ENCODE measurements at places on chromosomes 2 and 18.

GRCh38 chr2:111924617-111925107 lies 26.3 kb downstream of the MERTK start:
- no peak overlapping the region for H3K27ac ChIP-seq
- no peaks in the 10 kb centered on the region for H3K4me1 ChIP-seq
- no peak for DNase-seq
- no peak overlapping the region for H3K4me3 ChIP-seq
- no peaks in the 10 kb centered on the region for H3K36me3 ChIP-seq

- no peak overlapping the region for H3K27ac ChIP-seq
- H3K4me3 ChIP-seq: no peak overlapping the region
- no peaks in the 10 kb centered on the region for H3K27me3 ChIP-seq
- DNase-seq: no peak
- H3K36me3 ChIP-seq: no peaks in the 10 kb centered on the region
Measured at GRCh38 chr2:64748561-64748960, 94.8 kb upstream of the SERTAD2 start.

DNA sequence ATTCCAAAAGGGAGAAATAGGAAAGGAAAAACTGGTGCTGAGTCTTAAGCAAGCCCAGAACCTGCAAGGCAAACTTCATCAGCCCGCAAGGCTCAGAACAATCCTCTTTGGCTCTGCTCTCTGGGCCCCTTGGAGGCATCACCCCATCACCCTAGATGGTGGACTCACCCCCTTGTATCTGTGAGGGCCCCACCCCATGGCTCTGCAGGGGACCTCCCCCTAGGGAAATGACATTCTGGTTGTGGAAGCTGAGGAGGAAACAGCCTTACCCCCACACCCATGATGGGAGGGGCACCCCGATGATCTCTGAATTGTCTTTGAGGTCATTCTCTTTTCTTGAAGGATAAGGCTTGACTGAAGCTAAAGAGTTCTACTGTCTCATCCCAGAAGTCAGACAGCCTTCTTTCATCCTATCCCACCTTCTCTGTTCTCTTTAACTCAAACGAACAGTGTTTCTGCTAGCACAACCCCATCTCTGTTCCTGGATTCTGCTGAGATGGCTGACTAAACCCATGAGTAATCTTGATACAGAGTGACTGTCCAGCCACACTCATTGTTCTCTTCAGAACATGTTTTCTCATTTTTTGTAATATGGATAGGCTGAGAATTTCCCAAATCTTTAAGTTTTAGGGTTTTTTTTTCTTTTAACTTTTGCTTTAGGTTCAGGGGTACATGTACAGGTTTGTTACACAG lies 492.1 kb upstream of the MYT1L start:
- no peak overlapping the region for H3K4me3 ChIP-seq
- no peak overlapping the region for H3K27ac ChIP-seq
- H3K36me3 ChIP-seq: no peaks in the 10 kb centered on the region
- no peaks in the 10 kb centered on the region for H3K27me3 ChIP-seq

- no peak overlapping the region for H3K27ac ChIP-seq
- no peak overlapping the region for H3K4me3 ChIP-seq
- DNase-seq: peak; percentile 50
Measured at GRCh38 chr2:212863185-212863588, 288.2 kb downstream of the IKZF2 start.

GRCh38 chr2:190584980-190585661 lies 50.6 kb upstream of the NEMP2 start:
- no peaks in the 10 kb centered on the region for H3K27me3 ChIP-seq
- H3K4me3 ChIP-seq: no peak overlapping the region
- no peak overlapping the region for H3K27ac ChIP-seq
- H3K4me1 ChIP-seq: no peaks in the 10 kb centered on the region
- no peaks in the 10 kb centered on the region for H3K36me3 ChIP-seq
- no peak for DNase-seq

GRCh38 chr2:238988105-238988504 lies 140.2 kb downstream of the TWIST2 start:
- H3K27ac ChIP-seq: no peak overlapping the region
- H3K27me3 ChIP-seq: no peaks in the 10 kb centered on the region
- no peaks in the 10 kb centered on the region for H3K36me3 ChIP-seq
- H3K4me1 ChIP-seq: no peaks in the 10 kb centered on the region
- DNase-seq: no peak

DNA sequence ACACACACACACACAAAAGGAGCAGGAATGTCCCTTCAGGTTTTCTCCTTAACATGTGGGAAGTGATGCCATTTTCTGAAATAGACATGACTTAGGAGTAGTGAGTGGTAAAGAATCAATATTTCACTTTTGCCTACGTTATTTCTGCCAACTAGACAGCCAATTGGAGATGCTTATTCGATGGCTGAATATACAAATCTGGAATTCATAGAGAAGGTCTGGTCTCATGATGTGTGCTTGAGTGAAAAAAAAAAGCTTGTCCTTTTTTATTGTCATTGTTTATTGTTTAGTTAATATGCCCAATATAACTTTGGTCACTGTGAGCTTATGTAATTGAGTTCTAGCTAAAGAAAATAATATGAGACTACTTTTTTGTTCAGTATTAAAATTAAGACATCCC lies 284.3 kb downstream of the GULP1 start:
- no peaks in the 10 kb centered on the region for H3K4me1 ChIP-seq
- no peak overlapping the region for H3K27ac ChIP-seq
- H3K4me3 ChIP-seq: no peak overlapping the region
- no peak for DNase-seq
- H3K27me3 ChIP-seq: no peaks in the 10 kb centered on the region
- no peaks in the 10 kb centered on the region for H3K36me3 ChIP-seq

GRCh38 chr2:64288321-64289193 lies 144.3 kb upstream of the PELI1 start:
- no peak overlapping the region for H3K27ac ChIP-seq
- H3K4me3 ChIP-seq: no peak overlapping the region
- peaks cover 5% of the 10 kb centered on the region for H3K4me1 ChIP-seq
- H3K36me3 ChIP-seq: no peaks in the 10 kb centered on the region
- H3K27me3 ChIP-seq: no peaks in the 10 kb centered on the region
- no peak for DNase-seq

- H3K27me3 ChIP-seq: no peaks in the 10 kb centered on the region
- no peak overlapping the region for H3K27ac ChIP-seq
- H3K36me3 ChIP-seq: no peaks in the 10 kb centered on the region
- no peak overlapping the region for H3K4me3 ChIP-seq
- H3K4me1 ChIP-seq: no peaks in the 10 kb centered on the region
Measured at GRCh38 chr2:215671244-215671643, 235.4 kb upstream of the FN1 start.

Data from iPS DF 6.9 (cell line).